ENCODE measurements at places on chromosomes 5 and 9.

- no peak for DNase-seq
Observed at GRCh38 chr9:15725953-15726352, 173.1 kb downstream of the CCDC171 start.

DNA sequence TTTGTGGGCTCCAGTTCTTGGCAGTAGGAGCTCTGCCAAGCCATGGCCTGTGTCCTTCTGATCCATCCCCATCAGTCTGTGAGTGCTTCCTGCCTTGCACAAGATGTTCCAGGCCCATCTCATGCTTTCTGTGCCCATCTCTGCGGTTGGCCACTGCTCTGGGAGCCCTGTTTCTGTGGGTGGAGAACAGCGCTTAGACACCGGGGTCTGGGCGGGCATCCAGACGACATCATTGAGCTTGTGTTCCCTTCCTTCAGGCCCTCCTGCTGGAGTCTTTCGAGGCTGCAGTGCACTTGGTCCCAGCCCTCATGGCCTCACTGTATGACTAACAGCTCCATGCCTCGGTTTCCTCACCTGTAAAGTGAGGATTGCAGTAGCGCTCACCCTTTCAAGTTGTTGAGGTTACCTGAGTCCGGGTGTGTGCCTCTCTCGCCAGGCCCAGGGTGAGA, 14.9 kb upstream of the CARD19 start:
- no peak for DNase-seq

GRCh38 chr9:95551406-95551805, 34.6 kb upstream of the PTCH1 start:
- no peak for DNase-seq

GRCh38 chr9:89759572-89759971, 154.8 kb downstream of the GADD45G start:
- DNase-seq = no peak

GRCh38 chr5:14247054-14247386, 103.9 kb downstream of the TRIO start:
- no peak for DNase-seq
